ENCODE measurements at places on chromosomes 7 and 10.
A peak's percentile ranks its signal among the peaks of the same experiment; 100 is the strongest.

- no peak for DNase-seq
Measured at GRCh38 chr7:105742787-105743186, 133.6 kb downstream of the ATXN7L1 start.

GRCh38 chr10:61125560-61126170 lies 181.7 kb upstream of the RHOBTB1 start:
- no peak for DNase-seq

DNA sequence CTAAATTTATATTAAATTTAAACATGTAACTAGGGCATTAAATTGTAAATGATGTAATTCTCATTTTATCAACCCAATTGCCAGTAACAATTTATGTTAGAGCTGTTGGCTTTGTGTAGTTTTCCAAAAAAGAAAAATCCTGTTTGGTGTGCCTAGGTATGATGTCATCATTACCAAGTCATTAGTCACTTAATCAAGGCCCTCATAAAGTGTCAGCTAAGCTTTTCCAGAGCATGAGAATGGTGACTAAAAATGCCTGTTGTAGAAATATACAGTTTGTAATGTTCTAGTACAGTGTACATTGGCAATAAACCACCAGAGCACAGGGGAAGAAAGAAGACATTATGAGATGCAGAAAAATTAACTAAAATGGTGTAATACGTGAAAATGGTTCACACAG lies 593.8 kb upstream of the ANKRD30A start:
- peak; percentile 24 for DNase-seq

DNA sequence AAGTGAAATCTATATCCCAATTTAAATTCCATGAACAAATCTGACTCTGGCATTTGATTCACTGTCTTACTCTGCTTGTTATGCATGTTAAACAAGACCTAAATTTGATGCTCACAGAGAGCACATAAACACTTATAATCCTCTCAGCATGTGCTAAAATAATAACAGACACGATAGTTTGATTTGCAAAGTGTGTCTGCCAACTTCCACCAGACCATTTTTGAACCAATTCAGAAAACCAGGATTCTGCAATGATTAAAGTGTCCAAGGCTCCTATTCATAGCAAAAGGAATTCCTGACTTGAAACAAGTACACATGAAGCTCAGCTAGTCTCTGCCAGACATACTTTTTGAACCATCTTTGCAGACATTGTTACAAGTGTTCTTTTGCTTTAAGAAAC lies 11.2 kb downstream of the RBM20 start:
- DNase-seq = no peak

GRCh38 chr7:63899691-63900393 lies 98.8 kb upstream of the ZNF722 start:
- DNase-seq = no peak

GRCh38 chr10:103648636-103649532 lies 155.4 kb downstream of the NEURL1 start:
- no peak for DNase-seq
